Stimulated activated CD8-positive, alpha-beta memory T cell treated with anti-CD3 and anti-CD28 coated beads, Interleukin-4, amount 100 ng/mL, for 48 hours (primary cell): ENCODE measurements at places on chromosomes 6 and 20.

- DNase-seq: peak; percentile 81
Measured at GRCh38 chr20:32031007-32031958, 20.8 kb upstream of the HCK start.

- no peak for DNase-seq
Measured at GRCh38 chr6:25585225-25585624, 66.8 kb upstream of the SCGN start.

DNA sequence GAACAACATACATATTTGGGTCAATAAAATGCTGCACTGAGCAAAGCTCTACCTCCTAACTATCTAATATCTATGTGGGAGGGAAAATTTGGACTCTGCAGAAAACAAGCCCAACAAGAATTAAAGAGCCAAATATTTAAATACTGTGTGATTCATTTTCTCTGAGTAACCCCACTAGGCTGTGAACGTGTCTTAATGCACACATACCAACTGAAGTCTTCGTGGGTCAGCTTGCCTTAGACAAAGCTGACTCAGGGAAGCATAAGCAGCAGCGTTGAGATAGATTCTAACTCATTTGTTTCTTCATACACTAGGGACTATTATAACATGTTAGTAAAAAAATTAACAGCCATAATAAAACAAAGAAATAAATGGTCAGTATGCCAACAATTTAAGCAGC lies 114.3 kb downstream of the GJA1 start:
- no peak for DNase-seq

GRCh38 chr6:139882977-139883728 lies 508.7 kb upstream of the CITED2 start:
- DNase-seq: no peak

GRCh38 chr6:135063926-135064325 lies 9.3 kb upstream of the HBS1L start:
- no peak for DNase-seq

DNA sequence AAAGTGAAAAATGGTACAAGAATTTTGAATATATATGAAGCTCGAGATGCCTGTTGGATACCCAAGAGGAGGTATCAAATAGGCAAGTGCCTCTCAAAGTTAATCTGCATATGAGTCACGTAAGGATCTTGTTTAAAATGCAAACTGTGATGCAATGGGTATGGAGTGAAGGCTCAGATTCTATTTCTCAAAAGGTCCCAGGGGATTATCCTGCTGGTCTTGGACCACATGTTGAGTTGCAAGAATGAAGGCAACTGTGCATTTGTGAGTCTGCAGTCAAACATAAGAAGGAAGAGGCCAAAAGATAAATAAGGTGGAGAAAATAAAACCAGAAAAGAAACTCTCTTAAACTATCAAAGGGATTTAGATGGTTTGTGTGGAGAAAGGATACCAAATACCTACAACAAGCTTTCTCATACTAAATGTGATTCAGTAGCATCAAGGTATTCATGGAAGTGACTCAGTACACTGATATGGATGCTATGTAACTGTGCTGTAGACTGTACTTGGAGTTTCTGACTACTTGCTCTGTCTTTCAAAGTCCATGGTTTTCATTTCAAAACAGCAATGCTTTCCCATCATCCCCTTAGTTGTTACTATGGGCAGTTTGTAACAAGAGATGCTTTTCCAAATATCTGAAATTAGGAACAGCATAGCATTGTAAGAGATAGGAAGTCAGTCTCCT lies 106.3 kb downstream of the GFRAL start:
- no peak for DNase-seq
